ENCODE measurements at places on chromosomes 11 and 22.
A peak's percentile ranks its signal among the peaks of the same experiment; 100 is the strongest.

DNA sequence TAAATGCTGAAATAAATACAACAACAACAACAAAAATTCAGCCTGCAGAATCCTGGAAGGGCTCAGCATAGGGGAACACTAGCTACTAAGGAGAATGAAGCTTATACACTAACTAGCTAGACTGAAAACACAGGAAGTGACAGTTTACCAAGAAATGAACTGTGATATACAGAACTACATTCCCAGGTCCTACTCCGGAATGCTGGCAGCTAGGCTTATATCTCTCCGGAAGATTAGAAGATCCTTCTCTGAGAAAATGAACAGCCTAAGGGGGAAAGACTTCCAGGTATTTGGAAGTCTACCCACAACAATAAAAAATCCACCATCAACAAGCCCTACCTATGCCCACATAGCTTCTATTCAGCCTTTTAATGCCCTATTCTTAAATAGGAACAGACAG lies 31.0 kb downstream of the CCDC34 start:
- DNase-seq, result no peak

DNA sequence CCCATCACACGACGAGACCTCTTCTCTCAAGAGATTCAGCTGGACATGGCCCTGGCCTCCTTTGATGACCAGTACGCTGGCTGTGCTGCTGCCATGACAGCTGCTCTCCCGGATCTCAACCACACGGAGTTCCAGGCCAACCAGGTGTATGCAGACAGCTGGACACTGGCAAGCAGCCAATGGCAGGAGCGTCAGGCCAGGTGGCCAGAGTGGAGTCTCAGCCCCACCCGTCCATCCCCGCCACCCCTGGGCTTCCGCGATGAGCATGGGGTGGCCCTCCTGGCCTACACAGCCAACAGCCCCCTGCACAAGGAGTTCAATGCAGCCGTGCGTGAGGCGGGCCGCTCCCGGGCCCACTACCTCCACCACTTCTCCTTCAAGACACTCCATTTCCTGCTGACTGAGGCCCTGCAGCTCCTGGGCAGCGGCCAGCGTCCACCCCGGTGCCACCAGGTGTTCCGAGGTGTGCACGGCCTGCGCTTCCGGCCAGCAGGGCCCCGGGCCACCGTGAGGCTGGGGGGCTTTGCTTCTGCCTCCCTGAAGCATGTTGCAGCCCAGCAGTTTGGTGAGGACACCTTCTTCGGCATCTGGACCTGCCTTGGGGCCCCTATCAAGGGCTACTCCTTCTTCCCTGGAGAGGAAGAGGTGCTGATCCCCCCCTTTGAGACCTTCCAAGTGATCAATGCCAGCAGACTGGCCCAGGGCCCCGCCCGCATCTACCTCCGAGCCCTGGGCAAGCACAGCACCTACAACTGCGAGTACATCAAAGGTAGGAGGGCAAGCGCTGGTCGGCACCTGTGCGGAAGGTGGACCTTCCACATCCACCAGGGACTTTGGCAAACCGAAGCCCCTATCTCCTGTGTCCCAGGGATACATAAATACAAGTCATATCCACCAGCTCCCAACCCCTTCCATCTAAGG lies 11.3 kb downstream of the CHRNA10 start:
- peak; percentile 15 for DNase-seq

GRCh38 chr11:74162681-74163467 lies 7.9 kb downstream of the C2CD3 start:
- DNase-seq, result no peak

GRCh38 chr22:35749808-35750207 lies 32.1 kb downstream of the APOL5 start:
- DNase-seq, result no peak

DNA sequence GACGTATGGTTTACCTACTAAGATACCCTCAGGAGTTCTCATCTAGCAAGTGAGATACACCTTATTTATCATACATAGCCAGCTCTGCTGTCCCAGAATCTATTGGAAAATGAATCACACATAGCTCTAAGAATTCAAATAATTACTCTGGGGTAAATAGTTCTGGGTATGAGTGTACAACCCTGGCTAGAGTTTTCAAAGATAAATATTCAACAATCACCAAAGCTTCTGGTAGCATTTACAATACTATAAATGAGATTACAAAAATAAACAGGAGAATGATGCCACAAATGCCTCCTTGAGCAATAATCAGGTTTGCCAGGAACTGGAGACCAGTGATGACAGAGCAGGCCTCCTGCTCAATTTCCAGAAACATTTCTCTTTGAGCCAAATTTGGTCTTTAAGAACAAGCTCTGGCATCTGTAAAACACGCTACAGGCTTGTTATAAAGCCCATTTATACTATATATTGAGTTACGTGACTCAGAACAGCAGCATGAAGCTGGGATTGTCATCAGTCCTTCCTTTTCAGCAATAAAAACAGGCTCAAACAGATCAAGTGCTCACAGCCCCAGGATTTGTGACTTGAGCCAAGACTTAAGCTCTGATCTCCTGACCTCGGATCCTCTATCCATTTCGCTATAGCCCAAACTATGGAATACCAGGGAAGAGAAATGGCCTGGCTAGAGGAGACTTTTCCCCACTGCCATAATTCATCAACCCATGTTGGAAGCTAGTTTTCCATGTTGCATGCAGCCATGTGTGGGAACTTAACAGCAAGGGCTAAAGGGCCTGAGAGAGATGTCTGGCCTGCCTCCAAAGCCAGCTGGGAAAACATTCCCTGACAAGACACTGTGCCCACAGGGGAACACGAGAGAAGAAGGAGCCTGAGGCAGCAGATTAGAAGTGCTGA lies 19.7 kb downstream of the RAB30 start:
- peak; percentile 30 for DNase-seq
